A673 (cell line): ENCODE measurements at places on chromosomes 16 and 17. TPM values are rescaled to one million over a fixed set of nuclear protein-coding genes. Genes with fewer than 3 reads are reported as not detected.
A peak's percentile ranks its signal among the peaks of the same experiment; 100 is the strongest.

DNA sequence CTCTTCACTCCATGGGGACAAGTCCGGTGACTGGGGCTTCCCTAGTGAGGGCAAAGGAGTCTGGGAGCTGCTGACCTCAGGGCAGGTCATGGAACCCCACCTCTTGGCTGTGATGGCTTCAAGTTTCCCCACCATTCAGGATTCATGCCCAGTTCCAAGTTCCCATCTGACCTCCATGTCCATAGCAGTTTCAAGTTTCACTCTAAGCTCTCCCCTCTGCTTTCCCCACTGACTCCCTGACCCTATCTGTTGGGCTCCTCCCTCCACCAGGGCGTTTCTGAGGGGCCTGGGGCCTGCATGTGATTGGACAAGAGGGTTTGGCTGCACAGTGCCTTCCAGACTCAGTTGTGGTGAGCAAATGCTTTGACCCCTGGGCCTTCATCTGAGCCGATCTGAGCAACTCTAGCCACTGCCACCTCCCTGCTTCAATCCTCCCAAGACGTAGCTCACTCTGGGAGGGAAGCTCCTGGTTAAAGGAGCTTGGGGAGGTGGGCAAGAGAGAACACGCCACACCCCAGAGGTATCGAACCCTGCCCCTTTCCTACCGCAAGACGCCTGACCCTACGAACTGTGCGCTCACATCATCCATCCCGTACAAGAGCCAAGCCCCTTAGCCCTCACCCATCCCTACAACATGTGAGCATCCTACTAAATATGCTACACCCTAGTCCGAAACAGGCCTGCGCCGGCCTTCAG, 8.3 kb downstream of the ZNF629 start:
- H3K36me3 ChIP-seq, result peaks cover 27% of the 10 kb centered on the region
- H3K27ac ChIP-seq, result peak overlapping the region; percentile 17
- H3K4me3 ChIP-seq, result no peak overlapping the region
- no peaks in the 10 kb centered on the region for H3K27me3 ChIP-seq

DNA sequence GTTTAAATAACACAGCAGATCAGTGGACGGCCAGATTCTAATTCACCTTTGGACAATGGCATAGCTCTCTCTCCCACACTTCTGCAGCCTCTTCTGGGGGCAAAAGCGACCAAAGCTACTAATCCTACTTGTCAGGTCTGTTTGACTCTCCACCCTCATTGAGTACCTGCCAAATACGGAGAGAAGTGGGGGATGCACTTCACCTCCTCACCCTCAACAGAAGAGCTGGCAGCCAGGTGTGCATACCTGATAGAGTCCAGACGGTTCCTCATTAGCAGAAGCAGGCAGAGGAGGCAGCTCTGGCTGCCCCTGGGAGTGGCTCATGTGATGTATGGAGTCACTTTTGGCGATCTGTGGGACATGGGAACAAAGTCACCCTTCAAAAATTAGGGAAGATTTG, 4.9 kb downstream of the DNAH3 start:
- H3K4me3 ChIP-seq, result no peak overlapping the region
- H3K27ac ChIP-seq, result no peak overlapping the region
- H3K27me3 ChIP-seq, result no peaks in the 10 kb centered on the region
- no peaks in the 10 kb centered on the region for H3K4me1 ChIP-seq

DNA sequence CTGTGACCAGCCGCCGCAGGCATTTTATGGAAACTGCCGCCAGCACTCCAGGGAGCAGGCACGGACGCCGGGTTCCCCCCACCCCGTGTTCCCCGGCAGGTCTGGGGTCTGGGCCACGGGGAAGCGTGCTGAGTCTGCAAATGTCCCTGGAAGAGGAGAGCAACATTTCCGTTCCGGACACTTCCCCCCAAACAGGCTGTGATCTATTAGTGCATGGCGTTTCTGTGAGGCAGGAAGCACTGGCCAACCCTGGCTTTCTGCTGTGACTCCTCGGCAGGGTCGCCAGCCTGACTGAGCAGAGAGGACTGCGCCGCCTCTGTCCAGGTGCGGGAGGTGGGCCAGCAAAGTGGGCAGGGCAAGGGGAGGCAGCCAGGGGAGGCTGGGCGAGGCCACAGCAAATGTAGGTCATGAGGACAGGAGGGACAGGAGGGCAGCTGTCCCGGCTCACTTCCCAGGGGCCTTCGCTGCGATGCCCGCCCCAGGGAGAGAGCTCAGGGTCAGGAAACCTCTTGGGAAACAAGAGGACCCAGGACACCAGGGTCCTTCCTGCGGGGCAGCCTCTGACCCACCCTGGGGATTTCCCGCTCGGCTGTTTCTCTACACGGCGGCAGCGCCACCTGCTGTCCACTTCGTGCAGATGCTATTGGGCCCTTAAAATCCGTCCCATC, 9.5 kb downstream of the FOXF1 start:
- H3K36me3 ChIP-seq, result no peaks in the 10 kb centered on the region
- H3K4me1 ChIP-seq, result no peaks in the 10 kb centered on the region
- DNase-seq, result peak; percentile 60
- H3K27ac ChIP-seq, result no peak overlapping the region
- no peak overlapping the region for H3K4me3 ChIP-seq

DNA sequence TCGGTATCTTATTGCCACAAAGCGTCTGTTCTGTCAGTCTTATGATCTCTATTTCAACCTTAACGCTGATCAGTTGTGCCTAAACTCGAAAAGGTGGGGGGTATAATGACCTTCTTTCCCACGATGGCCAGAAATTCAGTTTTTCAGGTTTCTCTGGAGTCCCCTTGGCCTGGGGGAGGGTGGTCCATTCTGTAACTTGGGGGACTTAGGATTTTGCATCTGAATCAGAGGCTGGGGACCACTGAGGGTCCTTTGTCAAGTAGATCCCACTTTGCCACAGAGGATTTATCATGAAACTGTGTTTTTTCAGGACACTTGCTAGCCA, 6.3 kb upstream of the WDR59 start:
- DNase-seq, result no peak
- no peak overlapping the region for H3K27ac ChIP-seq
- H3K4me3 ChIP-seq, result no peak overlapping the region
- no peaks in the 10 kb centered on the region for H3K27me3 ChIP-seq

DNA sequence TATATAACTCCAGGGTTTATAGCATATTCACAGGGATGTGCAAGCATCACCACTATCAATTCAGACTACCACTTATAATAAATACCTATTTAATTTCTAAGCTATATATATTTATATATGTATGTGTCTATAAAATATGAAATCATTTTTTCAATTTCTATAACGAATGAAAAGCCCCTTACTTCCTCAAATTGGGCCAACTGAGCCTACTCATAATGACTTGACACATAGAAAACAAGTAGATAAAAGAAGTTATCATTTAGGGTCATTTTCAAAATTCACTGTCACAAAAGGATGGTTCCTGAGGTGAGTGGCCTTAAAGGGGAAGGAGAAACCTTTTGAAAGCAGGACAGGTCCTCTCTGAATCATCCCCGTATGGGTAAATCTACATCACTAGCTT, 114.1 kb downstream of the ADCY9 start:
- no peak for DNase-seq
- H3K4me3 ChIP-seq, result no peak overlapping the region
- H3K36me3 ChIP-seq, result no peaks in the 10 kb centered on the region
- no peak overlapping the region for H3K27ac ChIP-seq
- H3K4me1 ChIP-seq, result peaks cover 28% of the 10 kb centered on the region

The KRT33B gene
- total RNA-seq, result not detected in 2 replicates

The NPIPA2 gene
- total RNA-seq, result 7.8 TPM in 2 replicates

DNA sequence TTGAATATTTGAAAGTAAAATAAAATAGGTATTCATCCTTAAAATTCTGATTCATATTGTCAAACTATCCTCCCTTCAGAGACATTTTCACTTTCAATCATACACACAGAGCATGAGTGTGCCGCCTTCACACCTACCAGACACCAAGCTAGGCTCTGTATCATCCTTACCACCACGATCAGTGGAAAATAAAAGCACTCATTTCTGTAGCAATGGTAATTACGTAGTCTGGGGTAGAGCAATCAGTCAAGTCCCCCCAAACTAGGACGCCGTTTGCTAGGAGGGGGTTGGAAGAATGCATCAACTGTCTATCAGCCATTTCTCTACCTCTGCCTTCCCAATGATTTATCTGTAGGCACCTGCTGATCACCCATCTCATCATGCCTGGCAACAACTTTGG, 84.6 kb upstream of the GRIN2A start:
- DNase-seq, result no peak
- H3K4me1 ChIP-seq, result no peaks in the 10 kb centered on the region
- H3K27me3 ChIP-seq, result no peaks in the 10 kb centered on the region
- H3K4me3 ChIP-seq, result no peak overlapping the region

The PRAC2 gene
- 25.5 and 47.8 TPM in 2 replicates for total RNA-seq

- H3K4me1 ChIP-seq, result peaks cover 3% of the 10 kb centered on the region
- no peaks in the 10 kb centered on the region for H3K36me3 ChIP-seq
- peaks cover 26% of the 10 kb centered on the region for H3K27me3 ChIP-seq
- no peak for DNase-seq
Measured at GRCh38 chr17:4744999-4745969, 5.6 kb upstream of the CXCL16 start.

The MYL11 gene
- total RNA-seq, result not detected in 2 replicates

GRCh38 chr17:81207610-81208581, 14.9 kb downstream of the CEP131 start:
- peak; percentile 55 for DNase-seq
- no peak overlapping the region for H3K4me3 ChIP-seq
- H3K27ac ChIP-seq, result no peak overlapping the region
- no peaks in the 10 kb centered on the region for H3K27me3 ChIP-seq
- peaks cover 17% of the 10 kb centered on the region for H3K4me1 ChIP-seq

The PRAC1 gene
- 78.3 and 129 TPM in 2 replicates for total RNA-seq

DNA sequence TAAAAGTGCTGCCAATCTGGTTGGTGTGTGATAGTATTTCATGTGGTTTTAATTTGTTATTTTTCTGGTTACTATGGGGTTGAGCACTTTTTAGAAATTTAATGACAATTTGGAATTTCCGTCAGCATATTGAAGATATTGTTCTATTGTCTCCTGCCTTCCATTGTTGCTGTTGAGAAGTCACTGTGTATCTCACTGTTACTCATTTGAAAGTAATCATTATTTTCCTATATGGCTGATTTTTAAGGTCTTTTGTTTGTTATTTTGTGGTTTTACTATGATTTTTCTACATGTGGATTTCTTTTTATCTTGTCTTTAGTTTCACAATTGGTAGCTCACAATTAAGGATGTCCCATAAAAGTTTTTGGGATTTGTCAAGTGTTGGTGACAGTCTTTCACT, 8.2 kb downstream of the KRT26 start:
- DNase-seq, result no peak
- no peaks in the 10 kb centered on the region for H3K27me3 ChIP-seq
- H3K36me3 ChIP-seq, result no peaks in the 10 kb centered on the region
- no peak overlapping the region for H3K4me3 ChIP-seq

GRCh38 chr16:50246299-50247122, 19.8 kb upstream of the ADCY7 start:
- no peaks in the 10 kb centered on the region for H3K36me3 ChIP-seq
- H3K27ac ChIP-seq, result no peak overlapping the region
- no peaks in the 10 kb centered on the region for H3K27me3 ChIP-seq
- H3K4me1 ChIP-seq, result no peaks in the 10 kb centered on the region

The CRHR1 gene
- not detected in 2 replicates for total RNA-seq

The GRAPL gene
- total RNA-seq, result not detected in 2 replicates

GRCh38 chr16:87123356-87124001, 193.7 kb downstream of the C16orf95 start:
- no peak overlapping the region for H3K27ac ChIP-seq
- H3K4me1 ChIP-seq, result no peaks in the 10 kb centered on the region
- no peaks in the 10 kb centered on the region for H3K27me3 ChIP-seq
- no peaks in the 10 kb centered on the region for H3K36me3 ChIP-seq

DNA sequence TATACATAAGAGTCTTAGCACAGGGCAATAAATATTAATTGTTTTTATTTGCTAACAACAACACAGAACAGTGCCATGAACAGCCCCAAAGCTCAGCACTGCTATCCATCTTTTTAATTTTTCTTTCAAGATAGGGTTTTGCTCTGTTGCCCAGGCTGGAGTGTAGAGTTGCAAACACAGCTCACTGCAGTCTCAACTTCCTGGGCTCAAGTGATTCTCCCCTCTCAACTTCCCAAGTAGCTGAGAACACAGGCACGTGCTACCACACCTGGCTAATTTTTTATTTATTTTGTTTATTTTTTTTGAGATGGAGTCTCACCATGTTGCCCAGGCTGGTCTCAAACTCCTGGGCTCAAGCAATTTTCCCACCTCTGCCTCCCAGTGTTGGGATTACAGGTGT, 47.6 kb upstream of the AKAP1 start:
- no peak overlapping the region for H3K27ac ChIP-seq
- DNase-seq, result no peak
- peaks cover 25% of the 10 kb centered on the region for H3K27me3 ChIP-seq
- no peaks in the 10 kb centered on the region for H3K36me3 ChIP-seq
- no peak overlapping the region for H3K4me3 ChIP-seq

The KAT8 gene
- total RNA-seq, result 65.4 and 70.6 TPM in 2 replicates

The NT5M gene
- total RNA-seq, result 2.6 and 4.8 TPM in 2 replicates

DNA sequence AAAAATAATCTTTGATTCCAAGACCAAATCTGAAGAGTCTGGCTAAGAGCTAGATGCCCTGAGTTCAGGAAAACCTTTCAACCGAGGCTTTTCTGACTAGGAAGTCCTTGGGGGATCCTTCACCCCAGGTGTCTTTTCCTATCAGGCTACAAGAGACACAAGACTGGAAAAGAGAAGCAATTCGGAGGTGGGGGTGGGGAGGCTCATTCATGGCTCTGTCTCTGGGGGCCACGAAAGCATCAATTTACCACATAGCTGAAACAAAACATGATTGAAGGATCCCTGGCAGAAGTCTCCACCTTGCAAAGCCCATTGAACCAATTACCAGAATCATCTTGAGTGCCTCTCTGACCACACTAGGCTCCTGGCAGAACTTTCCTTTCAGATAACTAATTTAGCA, 239.8 kb upstream of the SALL1 start:
- peaks cover 13% of the 10 kb centered on the region for H3K4me1 ChIP-seq
- DNase-seq, result no peak
- H3K36me3 ChIP-seq, result no peaks in the 10 kb centered on the region
- no peak overlapping the region for H3K27ac ChIP-seq

The SPECC1 gene
- 5.8 and 6.8 TPM in 2 replicates for total RNA-seq
